ENCODE measurements at places on chromosomes 5 and 9. TPM values are rescaled to one million over a fixed set of nuclear protein-coding genes. Genes with fewer than 3 reads are reported as not detected.

SH3GLB2 gene
- 49.6 TPM for total RNA-seq

IL4 gene
- total RNA-seq, result not detected

PDE6A gene
- total RNA-seq, result 0.05 TPM

ZBTB34 gene
- 24.7 TPM for total RNA-seq

NDST1 gene
- 27.1 TPM for total RNA-seq

SPACA9 gene
- total RNA-seq, result 2.5 TPM

C9orf153 gene
- total RNA-seq, result 3.0 TPM

SIMC1 gene
- total RNA-seq, result 13.5 TPM

BICD2 gene
- 32.9 TPM for total RNA-seq

PCDHB8 gene
- 1.6 TPM for total RNA-seq

RNF38 gene
- 37.3 TPM for total RNA-seq

GZMA gene
- 1.4 TPM for total RNA-seq

TLX3 gene
- 0.32 TPM for total RNA-seq

GPR150 gene
- total RNA-seq, result not detected

PCDHB5 gene
- total RNA-seq, result 7.0 TPM

MACROH2A1 gene
- 150 TPM for total RNA-seq

FCN2 gene
- total RNA-seq, result not detected

ACOT12 gene
- total RNA-seq, result 0.21 TPM

OGN gene
- total RNA-seq, result 822 TPM

ANKRD20A1 gene
- total RNA-seq, result 1.6 TPM
